ENCODE measurements at places on chromosomes 1 and 21.

DNA sequence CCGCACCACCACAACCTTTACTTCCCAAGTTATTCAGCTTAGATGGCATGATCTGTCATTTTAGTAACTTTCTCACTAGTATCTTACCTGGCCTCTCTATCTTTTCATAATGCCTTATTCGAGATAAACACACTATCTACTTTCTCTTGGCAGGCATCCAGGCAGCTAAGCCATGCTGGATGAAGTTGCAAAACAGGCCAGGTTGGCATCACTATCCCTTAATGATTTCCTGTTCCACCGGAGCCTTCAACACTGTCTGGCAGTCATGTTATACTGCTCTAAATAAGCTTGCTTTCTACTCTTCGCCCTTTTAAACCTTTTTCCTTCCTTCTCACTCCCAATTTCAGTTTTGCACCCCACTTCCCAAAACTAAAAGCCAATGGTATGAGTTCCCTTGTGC lies 12.0 kb upstream of the KCNH1 start:
- DNase-seq, result no peak

DNA sequence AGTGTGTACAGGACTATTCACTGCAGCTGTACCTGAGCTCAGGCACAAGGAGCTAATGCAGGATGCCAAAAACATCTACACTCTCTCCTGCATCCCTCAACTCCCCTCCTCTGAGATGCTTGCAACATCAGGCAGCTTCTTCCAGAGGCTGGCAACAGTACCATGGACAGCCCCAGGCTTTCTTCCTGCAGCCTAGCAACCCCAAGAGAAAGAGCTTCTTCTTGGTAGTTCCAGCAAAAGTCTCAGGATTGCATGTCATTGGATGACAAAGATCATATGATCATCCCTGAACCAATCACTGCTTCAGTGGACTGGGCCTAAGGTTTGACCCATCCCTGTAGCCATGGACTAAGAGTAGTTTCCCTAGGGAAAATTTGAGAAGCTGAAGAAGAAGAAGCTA lies 46.7 kb downstream of the CAMK2N1 start:
- DNase-seq, result no peak

GRCh38 chr1:82706741-82707140 lies 906.0 kb downstream of the ADGRL2 start:
- no peak for DNase-seq

DNA sequence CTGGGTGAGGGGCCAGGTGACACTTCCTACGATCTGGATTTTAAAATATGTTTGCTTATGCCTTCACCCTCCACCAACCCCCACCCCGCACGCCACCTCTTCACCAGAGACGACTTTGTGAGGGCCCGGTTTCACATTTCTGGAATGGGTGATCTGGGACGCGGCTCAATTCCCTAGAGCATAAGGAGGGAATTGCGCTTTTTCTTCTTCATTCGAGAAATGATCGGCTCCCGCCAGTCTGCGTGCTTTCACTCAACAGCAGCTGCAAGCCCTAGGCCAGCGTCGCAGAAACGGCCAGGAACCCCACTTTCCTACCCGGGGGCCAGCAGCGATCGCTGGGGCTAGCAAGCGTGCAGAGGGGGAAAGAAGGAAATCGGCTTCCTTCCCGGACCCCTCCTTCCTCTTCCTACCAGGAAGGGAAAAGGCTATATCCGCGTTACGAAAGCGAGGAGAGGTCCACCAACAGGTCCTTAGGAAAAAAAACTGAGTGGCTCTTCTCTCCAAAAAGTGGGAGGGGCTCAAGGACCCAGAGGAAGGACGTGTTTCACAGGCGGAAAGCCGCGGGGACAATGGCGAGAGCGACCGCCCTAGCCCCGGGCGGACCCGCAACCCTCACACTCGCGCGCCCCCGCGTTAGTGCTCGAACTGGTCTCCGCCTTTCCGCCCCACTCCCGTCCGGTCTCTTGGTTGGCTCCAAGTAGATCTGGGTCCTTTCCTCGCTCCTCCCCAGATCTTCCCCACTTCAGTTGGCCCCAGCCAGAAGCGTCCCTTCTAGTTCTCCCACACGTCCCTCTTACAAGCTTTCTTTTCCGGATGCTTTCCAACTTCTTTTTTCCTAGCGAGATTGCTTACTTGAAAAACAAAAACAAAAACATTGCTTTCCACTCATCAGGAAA lies 1.1 kb upstream of the ADAMTS1 start:
- DNase-seq, result no peak

- no peak for DNase-seq
Observed at GRCh38 chr1:206961668-206962067, 8.6 kb downstream of the FCAMR start.

- DNase-seq, result no peak
Observed at GRCh38 chr1:196372896-196373536, 235.2 kb downstream of the KCNT2 start.

GRCh38 chr1:116855773-116856201 lies 53.9 kb upstream of the PTGFRN start:
- no peak for DNase-seq

DNA sequence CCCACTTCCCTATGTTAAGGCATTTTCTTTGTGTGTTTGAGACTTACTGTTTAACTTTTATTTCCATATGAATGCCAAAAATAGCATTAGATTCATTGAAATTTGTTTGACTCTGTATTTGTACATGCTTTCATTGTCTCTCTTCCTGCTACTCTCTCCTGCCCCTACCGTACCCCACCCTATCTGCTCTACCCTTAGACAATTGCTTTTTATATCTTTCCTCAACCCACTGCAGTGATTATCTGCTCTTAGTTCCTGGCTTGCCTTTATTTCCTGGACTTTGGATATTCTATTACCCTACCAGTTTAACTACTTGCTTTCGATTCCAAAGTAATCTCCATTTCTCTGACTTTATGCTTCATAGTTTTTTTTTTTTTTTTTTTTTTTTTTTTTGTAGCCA lies 10.5 kb downstream of the RAVER2 start:
- no peak for DNase-seq

DNA sequence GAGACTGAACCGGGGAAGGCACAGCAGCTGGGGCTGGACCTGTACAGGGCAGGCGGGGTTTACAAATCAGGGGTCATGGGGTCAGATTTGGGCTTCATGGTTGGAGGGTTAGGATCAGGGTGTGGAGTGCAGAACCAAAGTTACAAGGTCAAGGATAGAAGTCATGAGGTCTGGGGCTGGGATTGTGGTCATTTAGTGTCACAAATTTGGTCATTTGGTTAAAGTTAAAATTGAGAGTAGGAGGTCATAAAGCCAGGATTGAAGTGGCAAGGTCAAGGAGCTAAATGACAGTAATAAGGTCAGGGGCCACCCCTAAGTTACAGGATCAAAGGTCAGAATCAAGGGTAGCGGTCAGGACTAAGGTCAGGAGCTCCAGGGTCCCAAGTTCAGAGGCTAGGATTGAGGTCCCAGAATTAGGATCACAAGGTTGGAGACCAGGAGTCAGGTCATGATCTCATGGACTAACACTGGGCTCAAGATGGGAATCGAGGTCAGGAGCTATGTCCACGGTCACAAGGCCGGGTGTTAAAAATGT lies 20.4 kb downstream of the SERINC2 start:
- DNase-seq, result no peak

DNA sequence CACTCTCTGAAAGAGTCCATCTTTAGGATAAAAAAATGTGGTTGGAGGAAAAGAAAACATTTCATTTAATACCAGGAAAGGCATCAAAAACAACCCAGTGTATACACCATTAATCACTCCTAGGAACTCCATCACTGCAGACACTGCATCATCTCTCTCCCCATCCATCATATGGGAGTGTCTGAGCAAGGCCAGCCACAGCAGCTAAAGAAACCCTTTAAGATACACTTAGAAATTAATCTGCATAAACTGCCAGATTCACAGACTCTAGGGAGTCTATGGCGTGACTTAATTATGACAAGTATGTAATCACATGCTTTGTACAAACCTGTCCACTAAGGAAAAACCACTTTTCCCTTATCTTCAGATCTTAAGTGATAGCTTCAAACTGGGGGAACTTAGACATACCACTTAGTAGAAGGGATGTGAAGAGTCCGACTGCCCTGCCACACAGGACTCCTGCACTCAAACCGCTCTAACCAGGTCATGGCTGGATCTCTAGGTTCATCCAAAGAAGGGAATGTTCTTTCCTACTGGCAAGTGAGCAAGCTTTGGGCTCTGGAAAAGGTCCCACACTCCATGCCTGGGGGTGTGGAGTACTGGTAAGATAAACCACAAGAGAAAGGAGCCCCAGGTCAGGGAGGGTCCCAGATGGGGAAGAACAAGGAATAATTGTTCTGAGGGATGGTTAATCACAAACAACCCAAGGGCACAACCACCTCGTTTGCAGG lies 61.0 kb upstream of the C8B start:
- DNase-seq, result no peak

DNA sequence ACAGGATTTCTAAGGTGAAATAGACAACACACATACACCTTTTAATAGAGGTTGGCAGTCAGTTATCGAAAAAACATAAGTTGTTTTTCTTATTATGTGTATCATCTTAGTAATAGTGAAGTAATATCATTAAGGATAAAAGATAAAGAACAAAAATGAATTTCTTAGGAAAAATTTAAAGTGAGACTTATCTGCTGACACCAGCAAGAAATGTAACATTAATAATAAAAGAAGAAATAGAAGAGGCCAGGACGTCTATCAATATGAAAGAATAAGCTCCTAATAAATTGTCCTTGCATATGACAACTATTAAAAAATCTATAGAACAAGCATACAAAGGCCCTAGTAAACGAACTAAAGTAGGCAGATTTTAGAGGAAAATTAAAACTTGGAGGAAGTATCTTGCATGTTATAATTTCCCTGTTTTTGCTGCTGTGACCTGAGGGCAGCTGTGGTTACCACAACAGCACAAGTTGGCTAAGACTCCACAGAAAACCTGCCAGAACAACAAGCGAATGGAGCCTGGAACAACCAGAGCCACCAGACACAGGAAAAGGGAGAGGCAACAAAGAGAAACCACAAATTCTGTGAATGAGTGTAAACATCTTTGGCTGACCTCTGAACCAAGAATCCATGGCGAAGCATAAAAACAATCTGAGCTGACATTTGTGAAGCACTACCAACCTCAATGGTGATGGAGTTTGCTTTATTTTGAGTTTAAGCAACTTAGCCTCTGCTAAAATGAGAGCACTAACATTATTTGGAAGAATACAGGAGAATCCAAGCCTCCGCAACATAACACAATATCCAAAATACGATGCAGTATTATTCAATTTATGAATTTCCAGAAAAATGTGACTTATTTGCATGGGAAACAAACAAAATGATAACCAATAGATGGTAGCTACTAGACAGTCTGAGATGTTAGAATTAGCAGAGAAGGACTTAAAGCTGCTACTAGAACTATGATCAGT lies 207.5 kb downstream of the KCNT2 start:
- DNase-seq, result no peak

GRCh38 chr1:8908388-8909151 lies 30.1 kb upstream of the ENO1 start:
- no peak for DNase-seq

DNA sequence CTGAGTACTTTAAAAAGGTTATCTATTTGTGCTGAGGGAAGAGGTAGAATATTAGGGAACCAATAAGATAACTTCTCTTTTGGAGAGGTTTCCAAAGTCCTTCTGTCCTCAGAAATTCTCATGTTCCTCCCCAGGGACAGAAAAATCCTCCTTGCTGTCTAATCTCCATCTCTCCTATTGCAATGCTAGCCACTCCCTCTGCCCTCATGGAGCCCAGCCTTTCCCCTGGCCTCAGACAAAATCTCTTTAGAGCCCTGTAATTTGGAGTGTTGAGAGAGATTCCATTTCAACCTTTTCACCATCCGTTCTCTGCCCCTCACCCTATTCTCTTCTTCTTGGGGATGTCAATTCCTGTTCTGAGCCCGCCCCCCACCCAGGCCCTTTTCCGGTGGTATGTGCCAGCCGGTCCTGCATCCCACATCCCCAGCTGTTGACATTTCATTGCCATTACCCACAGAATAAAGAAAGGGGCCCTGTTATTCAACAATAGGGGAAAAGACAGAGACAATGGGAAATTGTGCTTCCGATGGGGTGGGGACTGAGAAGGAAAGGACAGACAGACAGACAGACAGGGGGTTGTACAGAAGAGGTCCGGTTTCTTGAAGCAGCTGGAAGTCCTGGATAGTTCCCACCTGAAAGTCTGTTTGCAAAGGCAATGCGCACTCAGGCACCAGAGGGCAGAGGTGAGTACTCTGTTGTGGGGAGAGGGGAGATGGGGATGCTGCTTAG lies at the start of gene HAPLN2:
HAPLN2 (plus strand) TSS at position 563 of the 729 bp plus-strand sequence. CDS start 4,076 bp downstream, outside the sequence.
- DNase-seq, result no peak

DNA sequence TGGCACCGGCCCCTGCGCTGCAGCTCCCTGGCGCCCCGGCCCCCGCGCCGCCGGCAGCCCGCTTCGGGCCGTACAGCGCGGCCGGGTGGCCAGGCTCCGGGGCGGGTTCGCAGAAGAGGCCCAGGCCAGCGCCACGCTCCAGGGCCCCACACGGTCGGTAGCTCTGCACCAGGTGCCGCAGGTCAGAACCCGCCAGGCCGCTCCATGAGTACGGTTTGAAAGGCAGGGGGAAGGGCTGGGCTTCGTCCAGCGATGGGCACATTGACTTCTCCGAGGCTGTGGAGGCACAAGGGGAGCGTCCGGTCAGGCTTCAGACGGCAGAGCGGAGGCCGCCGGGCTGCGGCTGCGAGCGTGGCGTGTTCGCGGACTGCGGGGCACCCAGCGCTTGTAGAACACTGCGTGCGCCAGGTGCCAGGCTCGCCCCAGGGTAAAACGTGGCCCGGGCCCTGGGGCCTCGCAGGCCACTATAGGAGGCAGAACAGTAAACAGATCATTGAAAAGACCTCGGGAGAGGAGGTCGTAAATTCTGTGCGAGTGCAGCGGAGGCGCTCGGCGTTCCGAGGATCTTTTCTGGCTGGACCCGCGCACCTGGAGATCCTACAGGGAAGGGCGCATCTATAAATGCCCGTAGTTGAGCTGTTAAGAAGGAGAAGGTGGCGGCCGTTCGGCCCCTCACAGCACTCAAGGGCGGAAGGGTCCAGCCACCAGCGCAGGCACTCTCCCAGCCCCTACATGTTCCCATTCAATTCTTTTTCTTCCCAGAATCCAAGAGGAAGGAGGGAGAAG lies 5.7 kb downstream of the GFI1 start:
- no peak for DNase-seq

DNA sequence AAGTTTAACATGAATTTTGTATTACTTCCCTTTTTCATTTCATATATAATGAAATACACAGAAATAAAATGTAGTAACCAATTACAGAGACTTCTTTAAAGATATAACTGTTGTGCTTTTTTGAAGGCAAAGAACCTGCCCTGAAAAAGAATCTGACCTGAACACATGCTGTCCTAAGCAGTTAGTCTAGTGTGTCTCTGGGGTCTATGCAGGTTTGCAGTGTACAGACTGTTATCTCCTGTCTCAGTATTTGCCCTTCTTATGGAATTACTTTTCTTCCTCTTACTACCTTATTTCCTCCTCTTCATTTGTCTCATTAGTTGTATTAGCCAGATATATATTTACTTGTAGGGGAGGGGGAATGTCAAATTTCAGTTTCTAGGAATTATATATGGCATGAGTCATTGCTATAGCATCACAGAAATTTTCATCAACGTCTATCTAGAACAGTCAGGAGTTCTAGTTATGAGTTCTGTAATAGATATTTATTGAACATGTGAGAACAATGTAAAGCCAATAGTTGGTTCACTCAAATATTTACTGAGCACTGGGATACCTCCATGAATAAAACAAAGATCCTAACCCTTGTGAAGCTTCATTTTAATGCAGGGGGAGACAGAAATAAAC lies 28.4 kb upstream of the PLEKHO1 start:
- DNase-seq, result no peak
